ENCODE measurements at places on chromosomes 7 and 10.

- DNase-seq: no peak
Observed at GRCh38 chr10:133195096-133195495, 34.9 kb upstream of the UTF1 start.

DNA sequence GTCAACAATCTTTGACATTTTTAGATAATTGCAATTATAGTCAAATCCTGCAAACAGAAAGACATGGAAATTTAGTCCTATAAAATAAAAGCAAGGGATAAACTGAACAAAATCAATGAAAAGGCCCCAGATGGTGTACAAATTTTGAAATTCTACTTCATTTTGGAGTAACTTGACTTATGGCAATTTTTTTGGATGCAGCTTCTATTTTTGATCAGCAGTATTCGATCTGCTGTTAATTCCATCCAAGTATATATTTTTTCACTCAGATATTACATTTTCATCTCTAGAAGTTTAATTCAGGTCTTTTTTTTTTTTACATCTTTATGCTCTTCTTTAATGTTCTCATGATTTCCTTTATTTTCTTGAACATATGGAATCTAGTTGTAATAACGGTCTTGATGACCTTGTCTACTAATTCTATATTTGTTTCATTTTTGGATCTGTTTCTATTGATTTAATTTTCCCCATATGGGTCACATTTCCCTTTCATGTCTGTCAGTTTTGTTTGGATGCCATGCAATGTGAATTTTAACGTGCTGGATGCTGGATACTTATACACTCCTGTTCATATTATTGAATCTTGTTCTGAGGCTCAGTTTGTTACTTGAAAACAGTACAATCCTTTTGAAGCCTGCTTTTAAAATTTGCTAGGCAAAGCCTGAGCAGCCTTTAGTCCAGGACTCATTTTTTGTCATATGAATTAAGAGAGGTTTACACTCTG, 164.3 kb upstream of the FAM3C start:
- DNase-seq: no peak

DNA sequence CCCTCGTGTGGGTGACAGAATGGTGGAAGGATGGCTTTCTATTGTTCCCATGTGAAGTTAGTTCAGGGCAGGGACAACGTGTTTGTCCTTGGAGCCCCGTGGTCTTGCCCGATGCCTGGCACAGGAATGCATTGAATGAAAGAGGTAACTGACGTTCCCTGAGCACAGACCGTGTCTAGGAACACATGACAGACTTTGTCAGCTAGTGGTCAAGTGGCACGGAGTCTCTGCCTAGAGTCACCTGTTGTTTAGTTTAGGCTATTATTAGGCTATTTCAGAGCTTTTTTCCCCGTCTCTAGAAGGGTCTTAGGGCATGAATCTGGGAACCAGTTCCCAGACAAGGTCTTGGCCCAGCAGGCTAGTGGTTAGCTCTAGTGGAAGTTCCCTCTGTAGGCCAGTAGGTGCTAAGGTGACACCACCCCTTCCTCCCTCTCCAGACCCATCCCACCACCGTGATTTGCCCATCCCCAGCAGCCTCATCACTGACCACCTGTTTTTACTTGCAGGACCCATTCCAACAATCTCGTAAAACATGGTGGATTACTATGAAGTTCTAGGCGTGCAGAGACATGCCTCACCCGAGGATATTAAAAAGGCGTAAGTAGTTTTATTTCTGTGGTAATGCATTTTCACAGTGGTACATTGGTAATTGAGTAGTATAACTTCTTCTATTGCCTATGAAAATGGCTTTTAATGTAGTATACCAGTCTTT, 21.4 kb downstream of the DNAJB6 start:
- DNase-seq: no peak

GRCh38 chr7:101932083-101932482, 114.7 kb downstream of the CUX1 start:
- DNase-seq: no peak

GRCh38 chr7:26183545-26184280, 16.8 kb downstream of the HNRNPA2B1 start:
- DNase-seq: no peak

GRCh38 chr10:132451506-132452215, 54.7 kb downstream of the PWWP2B start:
- no peak for DNase-seq

GRCh38 chr10:24394461-24395190, 185.7 kb downstream of the KIAA1217 start:
- DNase-seq: no peak

- DNase-seq: no peak
Observed at GRCh38 chr7:50651271-50651989, 86.2 kb upstream of the DDC start.

DNA sequence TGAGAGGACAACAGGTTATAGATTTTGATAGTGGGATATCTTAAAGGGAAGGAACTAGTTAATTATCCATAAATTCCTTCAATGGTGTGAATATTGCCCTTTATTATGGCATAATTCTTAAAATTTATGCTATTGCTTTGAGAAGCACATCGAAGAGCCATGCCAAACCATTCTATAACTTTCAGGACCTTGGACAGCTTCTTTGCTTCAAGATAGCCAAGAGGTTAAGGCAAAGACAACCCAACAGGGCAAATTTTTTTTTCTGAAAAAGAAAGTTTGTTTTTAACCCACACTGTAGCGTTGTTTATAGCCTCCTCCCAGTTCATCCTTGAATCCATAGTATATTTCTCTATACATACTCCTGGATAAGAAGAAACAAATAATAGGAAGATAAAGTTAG, 103.2 kb downstream of the NRG3 start:
- no peak for DNase-seq

GRCh38 chr7:159109653-159110035, 35.0 kb downstream of the VIPR2 start:
- peak; percentile 12 for DNase-seq

GRCh38 chr10:48929413-48929990, 10.1 kb downstream of the LRRC18 start:
- DNase-seq: no peak

DNA sequence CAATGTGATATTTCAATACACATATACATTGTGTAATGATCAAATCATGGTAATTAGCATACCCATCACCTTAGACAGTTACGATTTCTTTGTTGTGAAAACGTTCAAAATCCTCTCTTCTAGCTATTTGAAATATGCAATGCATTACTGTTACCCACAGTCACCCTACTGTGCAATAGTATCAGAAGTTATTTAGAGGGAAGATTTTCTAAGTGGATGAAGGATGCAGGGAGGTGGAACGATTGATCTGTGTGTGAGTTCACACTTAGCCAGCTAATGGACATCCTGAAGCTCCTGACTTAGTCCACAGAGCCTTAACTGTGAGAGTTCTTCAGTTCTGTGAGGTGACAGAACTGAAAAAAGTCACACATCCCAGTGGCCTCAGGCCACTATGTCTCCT, 97.2 kb upstream of the LAMB4 start:
- no peak for DNase-seq

DNA sequence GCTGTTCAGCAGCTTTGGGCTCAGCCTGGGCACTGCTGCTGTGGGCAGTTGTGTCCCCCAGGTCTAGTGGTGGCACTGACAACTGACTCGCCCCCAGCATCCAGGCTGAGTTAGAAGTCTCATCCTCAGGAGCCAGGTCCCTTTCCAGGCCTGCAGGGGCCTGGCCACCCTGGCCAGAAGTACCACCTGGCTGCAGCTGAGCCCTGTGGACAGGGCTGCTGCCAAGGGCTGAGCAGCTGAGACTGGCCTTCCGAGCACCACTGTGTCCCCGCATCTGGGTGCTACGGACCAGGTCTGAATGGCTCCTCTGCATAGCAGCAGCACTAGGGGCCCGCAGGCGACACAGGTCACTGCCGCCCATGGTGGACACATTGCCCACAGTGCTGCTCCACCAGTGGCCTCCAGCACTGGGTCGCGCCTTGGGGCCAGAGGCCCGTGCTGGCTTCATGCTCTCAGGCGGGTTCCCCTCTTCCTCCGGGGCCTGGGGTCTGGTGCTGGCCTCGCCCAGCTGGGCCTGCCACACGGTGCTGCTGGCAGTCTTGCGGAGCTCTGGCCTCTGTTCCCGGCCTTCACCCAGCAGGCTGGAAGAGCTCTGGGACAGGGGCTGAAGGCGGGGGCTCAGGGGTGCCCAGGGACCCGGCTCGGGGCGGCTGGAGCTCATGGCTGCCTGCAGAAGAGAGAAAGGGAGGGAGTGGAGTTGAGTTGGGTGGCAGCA, 6.2 kb downstream of the GPRIN2 start:
- peak; percentile 15 for DNase-seq

GRCh38 chr7:25879799-25880198, 272.2 kb upstream of the NFE2L3 start:
- DNase-seq: no peak

DNA sequence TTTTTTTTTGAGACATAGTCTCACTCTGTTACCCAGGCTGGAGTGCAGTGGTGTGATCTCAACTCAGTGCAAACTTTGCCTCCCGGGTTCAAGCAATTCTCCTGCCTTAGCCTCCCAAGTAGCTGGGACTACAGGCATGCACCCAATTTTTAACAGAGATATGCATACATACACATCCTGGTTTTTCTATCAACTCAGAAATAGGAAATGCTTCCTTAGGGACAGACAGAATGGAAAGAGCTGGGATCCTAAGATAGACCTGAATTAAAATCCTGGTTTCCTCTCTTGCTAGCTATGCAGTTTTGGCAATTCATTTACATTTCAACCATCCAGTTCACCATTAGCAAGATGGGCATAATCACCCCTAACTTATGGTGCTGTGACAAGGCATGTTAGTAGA, 347.5 kb downstream of the GPAM start:
- no peak for DNase-seq

DNA sequence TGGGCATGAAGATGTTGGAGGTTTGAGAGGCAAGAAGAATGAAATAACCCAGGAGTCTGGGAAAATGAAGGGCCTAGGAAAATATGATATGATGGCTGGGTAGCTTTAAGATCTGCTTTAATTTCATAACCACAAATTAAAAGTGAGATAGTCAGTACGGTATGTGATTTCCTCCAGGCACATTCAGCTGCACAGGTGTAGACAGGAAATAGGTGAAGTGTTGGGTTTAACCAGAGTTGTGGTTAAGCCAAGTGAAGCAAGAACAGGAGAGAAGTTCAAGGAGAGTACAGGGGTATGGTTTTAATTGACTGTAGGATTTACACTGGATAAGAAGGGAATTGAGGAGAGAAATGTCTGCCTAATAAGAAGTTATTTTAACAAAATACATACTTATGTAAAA, 2.6 kb downstream of the PNLIPRP3 start:
- no peak for DNase-seq

GRCh38 chr7:128201690-128202085, 39.4 kb upstream of the LEP start:
- no peak for DNase-seq

DNA sequence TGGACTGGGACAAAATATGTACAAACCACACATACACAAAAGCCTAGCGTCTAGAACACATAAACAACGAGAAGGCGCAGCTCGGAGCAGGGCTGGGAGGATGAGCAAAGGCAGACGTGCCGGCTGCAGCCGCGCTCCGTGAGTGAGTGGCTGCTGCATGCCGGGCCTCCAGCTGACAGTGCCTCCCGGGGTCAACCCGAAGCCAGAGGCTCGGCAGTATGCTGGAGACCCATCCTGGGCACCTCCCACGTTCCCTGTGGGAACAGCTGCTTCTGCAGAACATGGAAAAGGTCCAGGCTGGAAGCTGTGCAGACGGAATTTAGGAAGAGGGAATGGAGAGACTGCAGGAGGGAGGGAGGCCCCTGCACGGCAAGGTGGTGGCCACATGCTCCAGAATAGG, 3.6 kb upstream of the GPR146 start:
- peak; percentile 64 for DNase-seq

- no peak for DNase-seq
Observed at GRCh38 chr7:2330493-2330892, 16.3 kb upstream of the SNX8 start.

GRCh38 chr7:101154693-101155102, 422 bp downstream of the AP1S1 start:
- DNase-seq: no peak

- no peak for DNase-seq
Observed at GRCh38 chr10:51666456-51666855, 32.9 kb downstream of the CSTF2T start.

DNA sequence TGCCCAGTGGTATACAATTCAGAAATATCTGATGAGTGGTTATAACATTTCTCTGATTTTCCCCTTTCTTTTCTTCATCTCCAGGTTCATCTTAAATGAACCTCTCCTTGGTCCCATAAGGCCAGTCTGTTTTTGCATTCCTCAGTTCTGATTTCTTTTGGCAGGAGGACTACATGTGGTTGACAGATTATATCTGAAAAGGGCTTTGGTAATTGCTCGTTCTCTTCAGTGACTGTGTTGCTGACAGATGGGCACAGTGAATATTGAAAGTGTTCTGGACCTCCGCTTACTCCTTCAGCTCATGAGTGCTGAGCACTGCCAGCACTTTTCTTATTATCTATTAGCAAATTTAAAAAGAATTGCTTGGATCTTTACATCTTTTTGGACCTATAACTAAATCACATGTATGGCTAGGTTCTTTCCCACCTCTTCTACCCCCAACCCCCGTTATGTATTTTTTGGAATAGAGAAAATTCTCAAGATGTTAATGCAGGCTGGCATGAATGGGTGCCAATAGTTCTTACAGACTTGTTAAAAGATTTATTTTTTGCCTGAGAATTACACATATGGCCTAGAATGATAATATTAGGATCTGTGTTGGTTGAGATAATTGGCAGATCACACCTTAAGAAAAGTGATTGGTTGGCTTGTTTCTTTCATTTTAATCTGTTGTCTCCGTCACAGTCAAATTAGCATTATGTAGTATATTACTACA, 323.0 kb downstream of the EXOC4 start:
- no peak for DNase-seq

- DNase-seq: no peak
Observed at GRCh38 chr10:45374350-45375052, 485 bp downstream of the ALOX5 start.

DNA sequence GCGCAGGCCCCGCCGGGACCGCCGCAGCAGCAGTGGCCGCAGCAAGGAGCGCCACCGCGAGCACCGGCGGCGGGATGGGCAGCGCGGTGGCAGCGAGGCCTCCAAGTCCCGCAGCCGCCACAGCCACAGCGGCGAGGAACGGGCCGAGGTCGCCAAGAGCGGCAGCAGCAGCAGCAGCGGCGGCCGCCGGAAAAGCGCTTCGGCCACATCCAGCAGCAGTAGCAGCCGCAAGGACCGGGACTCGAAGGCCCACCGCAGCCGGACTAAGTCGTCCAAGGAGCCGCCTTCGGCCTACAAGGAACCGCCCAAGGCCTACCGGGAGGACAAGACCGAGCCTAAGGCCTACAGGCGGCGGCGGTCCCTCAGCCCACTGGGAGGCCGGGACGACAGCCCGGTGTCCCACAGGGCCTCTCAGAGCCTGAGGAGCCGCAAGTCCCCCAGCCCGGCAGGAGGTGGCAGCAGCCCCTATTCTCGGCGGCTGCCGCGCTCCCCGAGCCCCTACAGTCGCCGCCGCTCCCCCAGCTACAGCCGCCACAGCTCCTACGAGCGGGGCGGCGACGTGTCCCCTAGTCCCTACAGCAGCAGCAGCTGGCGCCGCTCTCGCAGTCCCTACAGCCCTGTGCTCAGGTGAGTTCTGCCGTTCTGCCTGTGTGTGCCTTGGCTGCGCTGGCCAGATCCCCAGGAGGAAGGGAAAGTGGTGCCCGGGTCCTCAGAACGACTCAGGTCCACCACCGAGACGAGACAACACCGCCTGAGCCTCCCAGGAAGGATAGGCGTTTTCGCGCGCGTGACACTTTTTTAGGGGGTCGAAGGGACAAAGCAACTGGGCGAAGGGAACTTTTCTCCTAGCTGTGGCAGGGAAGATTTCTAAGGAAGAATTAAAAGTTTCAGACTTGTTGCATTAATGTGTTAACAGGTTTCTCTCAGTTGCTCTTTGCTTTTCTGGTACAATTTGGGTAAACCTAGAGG, 1.5 kb downstream of the CDK13 start:
- DNase-seq: peak; percentile 44

All from uterus (tissue), 4 donors.